Stimulated activated CD8-positive, alpha-beta memory T cell treated with anti-CD3 and anti-CD28 coated beads, Interleukin-15, amount 100 ng/mL, for 24 hours (primary cell): ENCODE measurements at places on chromosomes 7 and 10.

DNA sequence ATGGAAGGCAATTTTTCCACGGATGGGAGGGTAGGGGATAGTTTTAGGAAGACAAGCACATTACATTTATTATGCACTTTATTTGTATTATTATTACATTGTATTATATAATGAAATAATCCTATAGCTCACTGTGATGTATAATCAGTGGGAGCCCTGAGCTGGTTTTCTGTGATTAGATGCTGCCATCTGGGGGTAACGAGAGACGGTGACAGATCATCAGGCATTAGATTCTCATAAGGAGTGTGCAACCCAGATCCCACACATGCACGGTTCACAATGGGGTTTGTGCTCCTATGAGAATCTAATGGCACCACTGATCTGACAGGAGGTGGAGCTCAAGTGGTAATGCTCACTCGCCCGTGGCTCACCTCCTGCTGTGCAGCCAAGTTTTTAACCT lies 103.9 kb upstream of the STK17A start:
- no peak for DNase-seq

DNA sequence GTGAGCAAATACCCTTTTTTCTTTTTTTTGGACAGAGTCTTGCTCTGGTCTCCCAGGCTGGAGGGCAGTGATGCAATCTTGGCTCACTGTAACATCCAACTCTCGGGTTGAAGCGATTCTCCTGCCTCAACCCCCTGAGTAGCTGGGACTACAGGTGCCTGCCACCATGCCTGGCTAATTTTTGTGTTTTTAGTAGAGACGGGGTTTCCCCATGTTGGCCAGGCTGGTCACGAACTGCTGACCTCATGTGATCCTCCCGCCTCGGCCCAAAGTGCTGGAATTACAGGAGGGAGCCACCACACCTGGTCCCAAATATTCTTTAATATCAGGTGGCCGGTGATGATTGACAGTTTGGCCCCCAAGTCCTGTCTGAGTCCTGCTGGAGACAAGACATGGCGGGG lies 6.6 kb downstream of the LAT2 start:
- no peak for DNase-seq

- DNase-seq, result no peak
Measured at GRCh38 chr10:48306870-48307710, 613 bp downstream of the MAPK8 start.

GRCh38 chr10:27253576-27253975 lies 13.0 kb upstream of the ACBD5 start:
- no peak for DNase-seq

- no peak for DNase-seq
Measured at GRCh38 chr7:101547916-101548661, 81.0 kb downstream of the MYL10 start.

GRCh38 chr7:118502235-118502634 lies 277.7 kb downstream of the ANKRD7 start:
- DNase-seq, result no peak

- no peak for DNase-seq
Measured at GRCh38 chr7:55572378-55573233, at the start of gene VOPP1. TSS of gene VOPP1 (minus strand) at chr7:55572502. CDS start at chr7:55572324, 178 bp downstream.

DNA sequence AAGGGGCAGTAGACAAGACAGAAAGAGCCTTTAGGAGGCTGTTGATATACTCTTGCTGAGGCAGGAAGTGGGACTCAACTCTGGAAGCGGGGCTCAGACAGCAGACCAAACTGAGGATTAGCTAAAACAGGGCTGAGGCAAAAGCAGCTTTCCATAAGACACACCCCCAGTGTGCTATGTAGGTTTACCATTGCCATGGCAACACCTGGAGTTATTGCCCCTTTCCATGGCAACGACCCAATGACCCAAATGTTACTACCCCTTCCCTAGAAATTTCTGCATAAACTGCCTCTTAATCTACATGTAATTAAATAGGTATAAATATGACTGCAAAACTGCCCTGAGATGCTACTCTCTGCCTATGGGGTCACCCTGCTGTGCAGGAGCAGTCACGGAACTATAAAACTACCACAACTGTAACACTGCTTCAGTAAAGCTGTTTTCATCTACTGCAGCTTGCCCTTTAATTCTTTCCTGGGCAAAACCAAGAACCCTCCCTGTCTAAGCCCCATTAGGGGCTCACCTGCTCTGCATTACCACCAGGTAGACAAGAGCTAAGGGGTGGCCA lies 348.4 kb upstream of the PODXL start:
- no peak for DNase-seq

DNA sequence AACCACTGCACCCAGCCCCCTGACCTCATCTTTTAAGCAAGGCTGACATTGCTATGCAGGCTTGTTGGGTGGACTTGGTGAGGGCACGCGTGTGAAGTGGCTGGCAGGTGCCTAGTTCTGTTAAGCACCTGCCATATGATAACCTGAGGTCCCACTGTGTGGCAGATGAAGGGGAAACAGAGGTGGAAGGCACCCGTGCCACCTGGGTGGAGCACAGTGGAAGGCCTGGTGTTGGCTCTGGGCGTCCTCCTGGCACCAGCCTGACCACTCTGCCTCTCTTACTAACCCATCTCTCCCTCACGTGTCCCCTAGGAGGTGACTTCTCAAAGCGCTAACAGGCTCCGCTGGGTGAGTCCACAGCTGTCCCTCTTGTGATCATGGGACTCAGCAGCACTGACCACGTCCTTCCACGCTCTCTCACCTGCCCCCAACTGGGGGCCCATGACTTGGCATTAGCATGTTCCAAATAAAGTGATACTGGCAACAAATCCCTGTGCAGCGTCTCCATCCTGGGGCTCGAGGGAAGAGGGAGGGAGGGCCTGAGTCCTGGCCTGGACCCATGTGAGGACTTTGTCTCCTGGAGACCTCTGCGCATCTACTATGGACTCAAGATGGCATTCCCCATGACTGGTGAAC lies 4.6 kb upstream of the ZNF862 start:
- no peak for DNase-seq

GRCh38 chr10:21751341-21752310 lies 217.6 kb downstream of the MLLT10 start:
- DNase-seq, result no peak

- no peak for DNase-seq
Measured at GRCh38 chr10:24006741-24007140, 202.2 kb upstream of the KIAA1217 start.

- DNase-seq, result no peak
Measured at GRCh38 chr10:49410365-49411074, 14.6 kb upstream of the DRGX start.

GRCh38 chr7:1852517-1853430 lies 182.7 kb downstream of the ELFN1 start:
- no peak for DNase-seq

GRCh38 chr7:69996121-69996520 lies 397.8 kb downstream of the AUTS2 start:
- no peak for DNase-seq

GRCh38 chr7:77940647-77941046 lies 142.1 kb downstream of the PHTF2 start:
- no peak for DNase-seq

GRCh38 chr7:114130866-114131265 lies 212.1 kb upstream of the PPP1R3A start:
- no peak for DNase-seq

- DNase-seq, result peak; percentile 66
Measured at GRCh38 chr10:103193107-103193819, at the start of gene NT5C2. TSS of gene NT5C2 (minus strand) at chr10:103193272. CDS start at chr10:103174958, 18,314 bp downstream.

DNA sequence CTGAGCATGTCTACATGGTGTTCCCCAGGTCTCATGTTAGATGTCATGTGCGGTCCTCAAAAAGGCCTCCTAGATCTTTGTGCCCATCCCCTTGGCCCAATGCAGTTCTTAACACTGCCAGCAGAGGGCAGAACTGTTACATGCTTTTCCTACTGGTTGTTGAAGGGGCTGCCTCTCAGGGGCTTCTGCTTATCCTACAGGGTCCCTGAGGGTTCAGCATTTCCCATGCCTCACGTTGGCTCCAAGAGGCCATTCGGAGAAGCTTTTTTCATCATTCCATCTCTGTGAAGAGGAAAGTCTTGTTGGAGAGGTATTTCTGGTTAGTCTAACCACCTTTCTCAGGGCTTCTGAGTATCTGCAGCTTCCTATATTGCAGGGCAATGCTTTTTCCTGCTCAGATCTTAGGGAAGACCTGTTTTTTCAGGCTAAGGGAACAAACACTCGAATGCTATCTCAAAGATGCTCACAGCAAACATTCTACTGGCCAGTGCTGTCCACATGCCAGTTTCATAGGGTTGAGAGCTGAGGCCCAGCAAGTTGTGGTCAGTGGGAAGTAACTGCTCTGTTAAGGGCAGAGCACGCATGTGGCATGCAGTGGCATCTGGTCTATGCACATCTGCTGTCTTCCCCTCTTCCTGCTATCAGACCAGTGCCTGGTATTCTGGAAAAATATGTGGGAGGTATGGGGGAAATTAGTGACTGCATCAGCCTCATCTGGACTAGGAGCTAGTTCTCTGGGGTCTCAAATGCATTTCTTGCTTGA lies 31.5 kb downstream of the MBL2 start:
- no peak for DNase-seq

DNA sequence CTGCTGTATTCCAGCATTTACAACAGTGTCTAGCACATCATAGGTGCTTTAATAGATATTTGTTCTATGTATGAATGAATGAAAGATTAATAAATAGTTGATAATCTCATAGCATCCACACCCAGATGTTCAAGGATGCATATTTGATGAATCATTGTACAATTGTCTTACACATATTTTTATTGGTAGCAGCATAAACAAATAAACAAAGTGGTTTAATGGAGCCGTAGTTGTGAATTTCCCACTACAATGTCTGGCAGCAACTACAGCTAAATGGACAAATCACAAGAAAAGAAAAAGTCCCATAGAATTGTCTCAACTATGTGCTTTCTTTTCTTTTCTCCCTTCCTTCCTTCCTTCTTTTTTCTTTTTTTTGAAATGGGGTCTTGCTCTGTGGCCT lies 150.8 kb downstream of the NRP1 start:
- DNase-seq, result no peak

DNA sequence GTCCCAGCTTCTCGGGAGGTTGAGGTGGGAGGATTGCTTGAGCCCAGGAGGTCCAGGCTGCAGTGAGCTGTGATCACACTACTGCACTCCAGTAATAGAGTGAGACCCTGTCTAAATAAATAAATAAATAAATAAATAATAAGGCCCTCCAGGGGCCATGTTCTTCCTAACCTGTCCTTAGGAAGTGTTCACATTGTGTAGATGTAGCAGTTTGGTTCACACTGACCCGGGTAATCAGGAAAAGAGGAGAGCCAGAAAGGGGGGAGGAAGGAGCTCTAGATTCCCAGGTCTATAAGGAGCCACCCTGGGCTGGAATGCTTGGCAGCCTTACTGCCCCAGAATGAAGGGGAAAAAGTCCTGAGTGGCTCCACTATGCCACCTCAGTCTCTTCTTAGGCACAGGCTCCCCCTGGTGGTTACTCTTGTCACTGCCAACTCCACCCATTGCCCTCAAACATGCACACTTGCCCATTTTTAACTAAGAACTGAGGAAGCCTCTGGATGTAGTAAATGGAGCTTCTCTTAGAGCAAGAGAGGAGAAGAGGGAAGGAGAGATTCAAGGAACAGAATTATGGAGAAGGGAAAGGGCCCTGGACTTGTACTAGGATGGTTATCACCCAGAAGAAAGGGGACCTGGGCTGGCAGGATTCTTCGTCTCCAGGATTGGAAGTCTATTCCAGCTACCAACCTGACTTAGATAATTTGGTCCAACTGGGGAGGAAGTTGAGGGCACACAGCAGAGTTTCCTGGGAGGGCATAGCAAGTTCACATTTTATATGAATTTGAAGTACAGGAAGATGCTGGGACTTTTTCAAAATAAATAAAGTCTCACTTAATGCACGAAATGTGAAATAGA lies 7.8 kb downstream of the HPS6 start:
- DNase-seq, result peak; percentile 52

GRCh38 chr10:128047351-128047750 lies 78.9 kb downstream of the MKI67 start:
- DNase-seq, result peak; percentile 47

- no peak for DNase-seq
Measured at GRCh38 chr10:112951359-112952281, 1.6 kb downstream of the TCF7L2 start.

GRCh38 chr7:69256634-69257081 lies 341.6 kb upstream of the AUTS2 start:
- no peak for DNase-seq

GRCh38 chr7:76003351-76003750 lies 9.0 kb upstream of the TMEM120A start:
- no peak for DNase-seq

- no peak for DNase-seq
Measured at GRCh38 chr7:20030915-20031362, 186.2 kb downstream of the MACC1 start.

GRCh38 chr7:28199021-28199510 lies 18.5 kb upstream of the JAZF1 start:
- DNase-seq, result no peak

DNA sequence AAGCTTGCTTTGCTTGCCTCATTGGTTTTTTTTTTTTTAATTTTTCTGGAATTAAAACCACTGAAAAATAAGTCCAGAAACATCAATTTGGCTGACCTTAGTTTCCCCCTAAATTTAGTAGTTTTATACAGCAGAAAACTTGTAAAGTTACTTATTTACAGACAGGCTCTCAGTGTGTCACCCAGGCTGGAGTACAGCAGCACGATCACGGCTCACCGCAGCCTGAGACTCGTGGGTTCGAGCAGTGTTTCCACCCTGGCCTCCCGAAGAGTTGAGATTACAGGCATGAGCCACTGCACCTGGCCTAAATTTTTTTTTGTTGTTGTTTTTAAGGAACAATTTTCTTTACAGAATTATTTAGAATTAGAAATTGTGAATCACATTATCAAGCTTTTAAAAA lies 250.5 kb downstream of the SDK1 start:
- no peak for DNase-seq

- DNase-seq, result no peak
Measured at GRCh38 chr7:158549176-158549615, 38.4 kb downstream of the PTPRN2 start.

- no peak for DNase-seq
Measured at GRCh38 chr10:133173860-133174640, 14.0 kb downstream of the KNDC1 start.

DNA sequence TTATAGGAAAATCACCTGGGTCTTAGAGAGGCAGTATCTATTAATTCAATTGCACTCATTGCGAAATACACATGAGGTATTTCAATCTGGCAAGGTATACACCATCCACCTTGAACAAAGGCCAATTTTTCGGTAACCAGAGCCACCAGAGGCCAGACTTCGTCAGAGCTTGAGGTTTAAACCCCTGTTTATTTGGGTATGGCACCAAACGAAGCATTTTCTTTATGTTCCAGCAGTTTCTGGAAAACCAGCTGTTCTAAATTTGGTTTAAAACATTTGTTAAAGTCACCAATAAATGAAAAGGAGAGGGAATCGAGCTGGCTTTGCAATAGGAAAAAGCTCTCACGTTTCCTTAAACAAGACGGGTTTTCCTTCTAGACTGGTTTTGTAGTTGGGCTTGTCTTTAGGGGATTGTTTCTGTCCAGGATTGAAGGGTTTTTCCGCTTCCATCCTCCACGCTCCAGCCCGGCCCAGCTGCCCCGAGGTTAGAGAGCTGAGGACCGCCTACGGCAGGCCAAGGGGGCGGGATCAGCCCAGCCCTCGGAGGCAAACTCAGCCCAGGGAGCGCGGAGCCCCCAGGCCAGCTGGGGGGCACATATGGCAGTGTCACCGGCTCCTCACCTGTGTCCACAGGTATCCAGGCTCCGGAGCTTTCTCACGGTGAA lies 539.4 kb upstream of the MGMT start:
- no peak for DNase-seq

- DNase-seq, result no peak
Measured at GRCh38 chr7:104982308-104983075, 31.5 kb upstream of the KMT2E start.

- DNase-seq, result no peak
Measured at GRCh38 chr10:18303851-18304801, 163.9 kb downstream of the CACNB2 start.
